ENCODE measurements at places on chromosomes 16 and 17.

GRCh38 chr17:42413464-42414040, 9.5 kb downstream of the CAVIN1 start:
- DNase-seq: no peak

DNA sequence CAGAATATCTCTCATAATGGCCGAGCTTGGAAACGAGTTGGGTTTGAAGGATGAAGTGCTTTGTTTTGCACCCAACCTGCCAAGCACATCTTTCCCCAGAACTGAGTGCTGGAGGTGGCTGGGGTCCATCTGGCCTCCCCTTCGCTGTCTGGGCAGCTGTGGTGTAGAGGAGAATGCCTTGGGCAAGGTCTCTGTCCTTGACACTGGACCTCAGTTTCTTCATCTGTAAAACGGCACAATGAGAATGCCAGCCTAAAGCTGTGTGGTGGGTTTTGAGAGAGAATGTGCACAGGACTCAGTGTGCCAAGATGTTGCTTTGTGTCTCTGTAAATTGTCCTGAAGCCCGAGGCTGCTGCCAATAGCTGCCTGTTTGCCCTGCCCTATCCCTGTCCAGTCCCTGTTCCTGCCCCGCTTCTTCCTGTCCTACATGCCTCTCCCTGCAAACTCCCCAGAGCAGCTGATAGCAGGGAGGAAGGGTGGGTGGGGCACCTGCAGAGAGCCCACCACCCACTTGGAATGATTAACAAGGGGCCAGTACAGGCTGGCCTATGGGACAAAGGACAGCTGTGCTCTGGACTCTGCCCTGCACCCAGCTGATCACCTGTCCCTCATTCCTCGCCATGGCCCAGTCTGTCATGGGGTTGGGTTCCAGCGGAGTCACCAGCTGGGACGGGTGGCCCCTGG, 15.3 kb downstream of the LASP1 start:
- DNase-seq: no peak

GRCh38 chr17:74328487-74328886, 2.5 kb downstream of the KIF19 start:
- DNase-seq: no peak

- DNase-seq: no peak
Measured at GRCh38 chr16:54932021-54932660, 1.5 kb downstream of the IRX5 start.

- no peak for DNase-seq
Measured at GRCh38 chr16:19131825-19132218, 18.1 kb downstream of the ITPRIPL2 start.

GRCh38 chr16:55663765-55664677, 8.2 kb downstream of the SLC6A2 start:
- no peak for DNase-seq

DNA sequence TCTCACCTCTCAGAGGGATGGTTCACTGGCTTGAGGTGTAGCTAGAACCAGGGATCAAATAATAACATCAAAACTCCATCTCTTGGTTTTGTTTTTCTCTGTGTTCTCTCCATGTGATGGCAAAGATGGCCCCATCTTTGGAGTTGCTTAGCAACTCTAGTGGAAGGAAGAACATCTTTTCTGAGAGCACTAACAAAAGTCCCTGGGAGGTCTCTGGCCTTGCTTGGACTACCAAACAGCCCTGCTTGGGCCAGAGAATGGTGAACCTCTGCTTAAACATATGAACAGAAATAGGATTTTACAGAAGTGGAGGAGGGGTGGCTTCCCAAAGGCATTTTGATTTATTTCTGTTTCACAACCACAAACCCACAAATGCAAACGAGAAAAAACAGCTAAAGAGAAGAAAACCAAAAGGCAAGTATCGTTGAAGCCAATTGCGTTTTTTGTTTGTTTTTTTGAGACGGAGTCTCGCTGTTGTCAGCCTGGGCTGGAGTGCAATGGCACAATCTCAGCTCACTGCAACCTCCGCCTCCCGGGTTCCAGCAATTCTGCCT, 13.2 kb downstream of the GABARAPL2 start:
- no peak for DNase-seq

- DNase-seq: no peak
Measured at GRCh38 chr16:578870-579405, 9.2 kb downstream of the PIGQ start.

- DNase-seq: no peak
Measured at GRCh38 chr17:66992911-66993442, 28.5 kb downstream of the CACNG4 start.

DNA sequence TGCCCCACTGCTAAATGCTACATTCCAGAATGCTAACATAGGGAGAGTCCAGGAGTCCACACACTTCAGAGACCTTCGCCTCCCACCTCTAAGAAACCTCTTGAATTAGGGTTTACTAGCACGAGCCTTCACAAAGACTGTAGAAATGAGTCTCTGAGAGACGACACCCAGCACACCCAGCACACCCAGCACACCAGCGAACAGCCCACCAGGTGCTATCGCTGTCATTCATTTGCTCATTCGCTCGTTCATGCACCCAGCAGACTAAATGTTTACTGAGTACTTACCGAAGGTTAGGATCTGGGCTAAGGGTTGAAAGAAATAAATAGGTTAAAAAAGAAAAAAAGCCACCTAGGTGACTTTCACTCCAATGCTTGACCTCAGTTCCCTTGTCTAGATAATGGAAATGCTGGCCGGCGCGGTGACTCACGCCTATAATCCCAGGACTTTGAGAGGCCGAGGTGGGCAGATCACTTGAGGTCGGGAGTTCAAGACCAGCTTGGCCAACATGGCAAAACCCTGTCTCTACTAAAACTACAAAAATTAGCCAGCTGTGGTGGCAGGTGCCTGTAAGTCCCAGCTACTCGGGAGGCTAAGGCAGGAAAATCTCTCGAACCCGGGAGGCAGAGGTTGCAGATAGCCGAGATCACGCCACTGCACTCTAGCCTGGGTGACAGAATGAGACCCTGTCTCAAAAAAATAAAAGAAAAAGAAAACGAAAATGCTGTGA, 100.8 kb downstream of the ADCY9 start:
- no peak for DNase-seq

- no peak for DNase-seq
Measured at GRCh38 chr17:64250233-64250835, 12.7 kb downstream of the TEX2 start.

- DNase-seq: no peak
Measured at GRCh38 chr17:36726199-36726598, 124.8 kb downstream of the MRM1 start.

GRCh38 chr16:63496282-63496681, 1460.0 kb upstream of the CDH8 start:
- DNase-seq: no peak

GRCh38 chr17:40576113-40576740, 11.0 kb upstream of the CCR7 start:
- DNase-seq: no peak

GRCh38 chr16:87847467-87847784, 21.9 kb downstream of the SLC7A5 start:
- DNase-seq: no peak

DNA sequence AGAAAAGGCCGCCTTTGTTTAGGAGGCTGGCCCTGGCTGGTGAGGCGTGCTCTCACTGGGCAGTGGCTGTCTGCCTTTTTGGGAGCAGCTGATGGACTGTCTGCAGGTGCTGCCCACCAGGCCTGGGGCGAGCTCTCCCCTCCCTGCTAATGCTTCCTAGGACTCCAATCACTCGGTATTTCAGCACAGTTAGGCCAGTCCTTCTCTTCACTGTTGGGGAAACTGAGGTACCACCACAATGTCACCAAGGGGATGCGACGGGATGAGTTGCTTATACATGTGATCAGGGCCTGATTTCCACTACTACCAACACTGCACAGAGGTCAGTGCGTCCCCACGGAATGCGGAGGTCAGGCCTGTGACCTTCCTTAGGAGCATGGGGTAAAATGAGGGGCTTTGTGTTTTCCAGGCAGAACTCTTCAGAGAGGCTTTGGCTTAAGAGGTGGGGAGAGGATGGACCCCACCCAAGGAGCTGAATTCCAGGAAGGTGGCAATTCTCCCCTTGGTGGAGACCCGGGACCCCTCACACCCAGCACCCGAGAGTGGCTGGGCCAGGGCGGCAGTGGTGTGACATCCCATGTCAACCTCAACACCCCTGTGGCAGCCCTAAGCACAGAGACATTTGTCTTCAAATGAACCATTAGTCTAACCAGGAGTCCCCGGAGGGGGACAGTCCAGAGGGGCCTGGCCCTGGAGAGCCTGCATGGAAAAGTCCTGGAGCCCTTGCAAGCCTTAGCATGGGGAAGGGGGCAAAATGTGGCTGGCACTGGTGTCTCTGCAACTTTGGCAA, 86.4 kb downstream of the N4BP1 start:
- no peak for DNase-seq

GRCh38 chr16:35131429-35131828, 1672.0 kb downstream of the TP53TG3F start:
- DNase-seq: no peak

DNA sequence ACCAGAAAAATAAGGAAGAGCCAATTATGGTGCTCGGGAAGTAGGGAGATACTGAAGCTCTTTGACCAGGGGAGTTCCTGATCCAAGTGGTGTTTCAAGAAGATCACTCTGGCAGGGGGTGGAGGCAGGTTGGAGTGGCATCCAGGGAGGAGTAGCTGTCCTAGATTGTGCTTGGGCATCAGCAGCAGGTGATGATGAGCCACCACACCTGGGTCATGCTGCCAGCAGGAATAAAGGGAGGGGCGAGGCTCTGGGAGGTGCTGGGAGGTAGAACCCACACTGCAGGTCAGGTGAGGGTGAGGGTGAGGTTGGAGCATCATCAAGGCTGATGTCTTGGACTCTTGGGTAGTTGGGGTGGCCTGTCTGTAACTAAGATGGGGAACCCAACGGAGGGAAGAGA, 35.4 kb upstream of the ADGRG1 start:
- DNase-seq: no peak

GRCh38 chr17:47882247-47882646, 13.8 kb upstream of the SP2 start:
- no peak for DNase-seq

DNA sequence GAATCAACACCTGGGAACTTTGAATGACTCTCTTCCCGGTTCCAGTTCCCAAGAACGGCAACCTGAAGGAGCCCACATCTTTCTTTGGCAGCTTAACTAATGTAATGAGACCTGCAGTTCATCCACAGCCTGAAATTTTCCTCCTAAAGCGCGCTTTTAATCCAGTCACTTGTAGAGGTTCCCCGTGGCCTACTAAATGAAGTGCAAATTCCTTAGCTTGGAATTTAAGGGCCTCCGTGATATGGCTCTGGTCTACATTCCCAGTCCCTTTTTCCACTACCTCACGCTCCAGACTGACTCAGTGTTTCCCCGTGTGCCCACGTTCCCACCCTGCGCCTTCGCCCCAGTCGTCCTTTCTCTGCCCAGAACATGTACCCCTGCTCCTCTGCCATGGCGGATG, 27.2 kb downstream of the FZD2 start:
- no peak for DNase-seq

- no peak for DNase-seq
Measured at GRCh38 chr17:37761059-37761458, 16.2 kb upstream of the HNF1B start.

DNA sequence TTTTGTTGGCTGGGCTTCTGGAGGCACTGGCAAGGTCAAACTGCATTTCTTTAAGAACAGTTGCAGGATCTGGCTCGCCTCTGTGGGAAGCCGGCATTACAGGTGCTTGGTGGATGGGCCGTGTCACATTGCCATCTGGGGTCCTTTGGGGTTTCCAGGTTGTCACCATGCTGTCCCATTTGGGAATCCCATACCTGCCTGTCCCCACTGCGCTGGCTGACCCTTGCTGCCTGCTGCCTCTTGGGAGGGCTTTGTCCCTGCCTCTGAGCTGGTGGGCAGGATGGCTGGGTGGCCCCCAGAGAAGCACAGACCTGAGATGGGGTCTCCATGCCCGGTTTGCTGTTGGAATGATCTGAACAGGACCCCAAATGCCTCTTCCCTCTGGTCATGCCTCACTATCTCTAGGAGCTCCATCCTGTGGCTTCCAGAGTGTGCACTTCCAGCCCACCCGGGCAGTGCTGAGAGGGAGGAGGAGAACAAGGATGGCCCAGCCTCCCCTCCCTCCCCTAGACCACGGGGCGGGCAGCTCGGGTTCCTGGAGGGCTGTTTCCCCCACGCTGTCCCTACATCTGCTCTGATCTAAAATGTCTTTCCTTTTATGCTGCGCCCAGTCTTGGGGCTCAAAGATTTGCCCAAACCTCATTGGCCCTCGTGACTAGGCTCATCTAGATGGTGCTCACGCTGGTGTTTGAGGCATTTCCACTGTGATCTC, 28.0 kb downstream of the OR1D5 start:
- no peak for DNase-seq

DNA sequence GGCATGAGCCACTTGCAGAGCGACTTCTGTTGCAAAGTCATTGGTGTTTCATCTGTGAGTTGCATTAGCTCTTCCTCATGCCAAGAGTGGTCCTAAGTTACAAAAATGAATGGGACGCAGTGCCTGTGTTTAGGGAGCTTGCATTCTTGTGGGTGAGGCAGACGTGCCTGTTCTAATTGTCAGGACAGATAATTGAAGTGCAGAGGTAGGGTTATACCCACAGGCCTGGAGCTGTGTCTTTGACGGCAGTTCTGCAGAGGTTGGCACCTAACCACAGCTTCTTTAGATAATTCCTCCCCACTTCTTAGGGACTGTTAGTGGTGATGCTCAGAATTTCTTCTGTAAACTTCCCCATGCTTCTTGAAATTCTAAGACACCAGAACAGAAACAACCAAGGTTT, 307.1 kb downstream of the SNX29 start:
- DNase-seq: no peak

DNA sequence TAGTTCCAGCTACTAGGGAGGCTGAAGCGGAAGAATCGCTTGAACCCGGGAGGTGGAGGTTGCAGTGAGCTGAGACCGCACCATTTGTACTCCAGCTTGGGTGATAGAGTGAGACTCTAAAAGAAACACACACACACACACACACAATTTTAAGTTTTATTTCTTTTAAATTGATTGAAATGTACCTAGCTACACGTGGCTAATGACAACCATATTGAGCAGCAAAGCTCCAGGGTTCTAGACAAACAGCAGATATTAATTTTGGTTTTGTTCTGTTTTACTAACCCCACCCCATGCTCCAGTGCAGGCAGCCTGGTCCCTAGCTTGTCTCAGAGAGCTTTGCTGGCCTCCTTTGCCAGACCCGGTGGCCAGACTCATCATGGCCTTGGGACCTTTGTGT, 16.0 kb upstream of the RAI1 start:
- DNase-seq: no peak

DNA sequence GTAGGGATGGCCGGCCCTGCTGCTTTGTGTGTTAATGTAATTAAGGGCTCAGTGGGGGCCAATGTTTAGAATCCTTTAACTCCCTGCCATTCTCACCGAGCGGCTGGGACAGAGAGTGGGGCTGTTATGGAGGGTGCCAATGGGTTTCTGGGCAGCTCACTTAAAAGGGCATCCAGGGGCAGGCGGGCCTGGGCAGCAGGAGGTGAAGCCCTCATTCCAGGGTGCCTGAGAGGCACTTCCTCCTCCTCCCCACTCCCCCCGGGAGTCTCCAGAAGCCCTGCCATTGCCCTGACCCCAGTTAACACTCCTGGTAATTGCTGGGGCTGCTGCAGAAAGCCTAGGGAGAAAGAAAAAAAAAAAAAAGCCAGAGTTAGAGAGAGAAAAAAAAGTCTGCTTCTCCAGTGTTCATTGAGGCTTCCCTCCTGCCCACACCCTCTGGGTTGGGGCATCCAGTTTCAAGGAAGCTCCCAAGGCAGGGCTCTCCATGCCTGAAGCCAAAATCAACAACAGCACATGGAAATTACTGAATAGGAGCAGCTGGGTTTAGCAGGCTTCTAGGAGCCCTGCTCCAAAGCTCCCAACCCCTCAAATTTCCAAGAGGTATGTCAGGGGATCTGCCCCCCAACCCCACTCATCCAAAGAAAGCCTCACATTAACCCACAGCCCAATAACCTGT, 28.0 kb downstream of the CUEDC1 start:
- DNase-seq: no peak

Measured in cortex of kidney (tissue), 1 donor.